ENCODE measurements at places on chromosomes 6 and 20.

DNA sequence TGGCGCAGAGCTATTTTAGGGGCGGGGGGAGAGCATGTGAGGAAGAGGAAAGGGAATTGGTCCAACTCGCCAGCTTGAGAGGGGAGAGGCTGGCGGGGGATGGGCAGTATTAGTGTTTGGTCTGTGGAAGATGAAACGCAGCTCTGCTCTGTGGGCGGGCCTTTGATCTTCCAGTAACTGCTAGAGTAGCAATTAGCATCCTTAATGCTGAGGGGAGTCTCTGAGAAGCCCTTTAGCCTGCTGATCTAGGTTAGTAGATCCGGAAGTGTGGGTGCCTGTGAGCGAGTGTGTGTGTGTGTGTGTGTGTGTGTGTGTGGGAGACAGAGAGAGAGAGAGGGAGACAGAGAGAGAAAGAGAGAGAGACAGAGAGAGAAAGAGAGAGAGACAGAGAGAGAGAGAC lies 117.2 kb upstream of the BACH2 start:
- DNase-seq, result peak; percentile 80

GRCh38 chr20:47708953-47709833 lies 76.1 kb downstream of the SULF2 start:
- no peak for DNase-seq

DNA sequence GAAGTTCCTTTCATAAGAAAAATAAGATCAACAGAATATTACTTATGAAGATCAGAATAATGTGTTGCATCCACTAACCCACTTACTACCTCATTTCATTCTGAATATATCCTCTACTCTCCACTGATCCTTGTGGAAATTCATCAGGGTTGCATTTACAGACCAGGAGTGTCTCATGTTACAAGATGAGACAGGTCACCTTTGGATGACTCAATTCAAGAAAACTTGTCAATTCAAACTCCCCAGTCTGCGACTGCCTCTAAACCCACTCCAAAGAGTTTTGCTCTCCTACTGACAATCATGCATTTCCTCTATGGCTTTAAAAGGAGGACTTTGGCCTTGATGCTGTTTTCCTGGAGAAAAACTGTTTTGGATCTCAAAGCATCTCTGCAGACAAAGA lies 68.4 kb downstream of the ID4 start:
- DNase-seq, result no peak

- peak; percentile 38 for DNase-seq
These were observed 44.8 kb upstream of the SLC2A12 start for GRCh38 chr6:134097114-134097707.

DNA sequence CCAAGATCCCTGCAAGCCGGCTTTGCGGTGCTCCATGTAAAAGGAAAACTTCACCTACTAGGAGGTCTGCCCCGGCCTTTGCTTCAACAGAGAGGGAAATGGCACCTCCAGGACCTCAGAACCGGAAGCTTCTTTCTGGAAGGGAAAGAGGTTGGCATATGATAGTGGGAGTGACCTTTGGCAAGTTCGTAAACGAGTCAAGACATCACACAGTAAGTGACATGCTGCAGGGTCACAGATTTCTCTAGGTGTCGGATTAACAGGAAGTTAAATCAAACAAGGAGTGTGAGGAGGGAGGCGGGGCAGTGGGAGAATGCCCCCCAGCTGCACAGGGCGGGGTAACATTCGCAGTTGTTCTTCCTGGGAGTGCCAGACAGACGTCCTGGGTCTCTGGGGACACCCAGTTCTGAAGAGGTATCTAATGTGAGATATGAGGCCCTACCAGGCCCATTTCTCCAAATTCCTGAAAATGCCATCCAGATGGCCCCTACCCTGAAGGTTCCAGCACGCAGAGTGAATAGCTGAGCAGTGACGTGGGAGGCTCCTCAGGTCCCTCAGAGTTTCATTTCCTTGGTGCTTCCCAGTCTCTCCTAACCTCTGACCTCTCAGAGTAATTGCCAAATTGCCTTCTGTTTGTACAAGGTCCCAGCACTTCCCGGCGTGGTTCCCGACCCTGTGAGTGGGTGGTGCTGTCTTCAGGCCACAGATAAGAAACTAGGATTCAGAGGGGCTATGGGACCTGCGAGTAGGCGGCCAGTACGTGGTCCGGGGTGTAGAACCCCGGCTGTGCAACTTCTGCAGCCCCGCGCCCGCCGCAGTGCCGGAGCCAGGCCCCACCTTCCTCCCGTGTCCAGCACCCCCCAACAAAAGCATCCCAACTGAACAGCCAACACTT lies 1.9 kb downstream of the RRBP1 start:
- DNase-seq, result no peak

- DNase-seq, result no peak
These were observed 41.2 kb downstream of the CD40 start for GRCh38 chr20:46159101-46159897.

GRCh38 chr6:2213086-2213485 lies 32.3 kb downstream of the GMDS start:
- no peak for DNase-seq

- no peak for DNase-seq
These were observed 5.6 kb upstream of the CNPY3 start for GRCh38 chr6:42923666-42924065.

DNA sequence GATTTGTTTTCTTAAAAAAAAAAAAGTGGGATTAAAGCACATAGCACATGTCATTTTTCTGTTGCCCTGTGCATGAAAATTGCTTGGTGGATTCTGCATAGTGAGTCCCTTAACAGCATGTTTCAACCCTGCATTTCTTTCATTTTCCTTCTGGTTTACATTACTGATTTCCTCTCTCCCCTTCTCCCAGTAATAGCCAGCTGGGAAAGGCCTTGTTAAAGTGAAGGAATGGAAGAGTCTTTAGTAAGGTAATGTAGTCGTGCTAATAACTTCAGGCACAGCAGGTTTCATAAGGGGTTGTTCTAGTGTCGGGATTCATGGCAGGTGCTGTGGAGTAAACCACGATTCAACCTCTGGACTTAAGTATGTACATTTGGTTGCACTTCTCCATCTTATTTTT lies 202.4 kb downstream of the FARS2 start:
- no peak for DNase-seq

GRCh38 chr6:30329331-30329730 lies 2.6 kb downstream of the TRIM39 start:
- no peak for DNase-seq

DNA sequence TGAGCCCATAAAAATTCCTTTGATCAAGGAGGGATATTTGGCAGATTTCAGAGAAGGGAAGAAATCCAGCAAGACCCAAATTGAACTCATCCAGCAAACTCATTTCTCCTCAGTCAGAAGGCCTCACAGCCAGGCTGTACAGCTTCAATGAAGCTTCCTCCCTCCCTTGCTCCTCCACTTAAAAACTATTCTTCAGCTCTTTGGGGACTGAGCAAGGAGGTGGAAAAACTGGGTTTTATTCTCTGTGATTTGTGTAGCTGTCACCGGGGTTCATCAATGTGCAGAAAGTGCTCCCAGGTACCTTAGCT lies 158.7 kb upstream of the ZNF184 start:
- DNase-seq, result no peak

DNA sequence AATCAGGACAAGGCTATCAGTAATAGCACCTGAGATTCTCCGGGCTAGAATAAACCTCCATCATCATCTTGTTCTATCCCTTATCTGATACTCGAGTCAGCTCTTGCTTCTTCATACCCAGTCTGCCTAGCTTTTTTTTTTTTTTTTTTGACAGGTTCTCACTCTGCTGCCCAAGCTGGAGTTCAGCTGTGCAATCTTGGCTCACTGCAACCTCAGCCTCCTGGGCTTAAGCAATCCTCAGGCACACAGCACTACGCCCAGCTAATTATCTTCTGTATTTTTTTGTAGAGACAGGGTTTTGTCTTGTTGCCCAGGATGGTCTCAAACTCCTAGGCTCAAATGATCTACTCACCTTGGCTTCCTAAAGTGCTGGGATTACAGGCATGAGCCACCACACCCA lies 19.5 kb downstream of the SRSF6 start:
- DNase-seq, result no peak

GRCh38 chr6:2353412-2354137 lies 108.2 kb upstream of the GMDS start:
- DNase-seq, result peak; percentile 2

DNA sequence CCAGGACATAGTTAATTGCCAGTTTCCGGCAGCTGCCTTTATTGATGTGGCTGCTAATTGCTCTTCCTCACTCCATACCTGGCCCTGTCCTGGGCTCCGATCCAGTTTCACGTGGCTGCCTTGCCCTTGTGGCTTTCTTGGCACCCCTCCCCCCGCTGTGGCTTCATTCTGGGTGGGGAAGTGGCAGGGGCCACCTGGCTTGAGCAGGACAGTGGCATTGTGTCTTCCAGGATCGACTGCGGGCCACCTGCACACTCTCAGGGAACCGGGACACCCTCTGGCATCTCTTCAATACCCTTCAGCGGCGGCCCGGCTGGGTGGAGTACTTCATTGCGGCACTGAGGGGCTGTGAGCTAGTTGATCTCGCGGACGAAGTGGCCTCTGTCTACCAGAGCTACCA lies 10.8 kb downstream of the MAVS start:
- DNase-seq, result no peak

GRCh38 chr20:61998343-61999121 lies 67.1 kb downstream of the TAF4 start:
- no peak for DNase-seq

- no peak for DNase-seq
These were observed 61.7 kb upstream of the XRN2 start for GRCh38 chr20:21241406-21241805.

DNA sequence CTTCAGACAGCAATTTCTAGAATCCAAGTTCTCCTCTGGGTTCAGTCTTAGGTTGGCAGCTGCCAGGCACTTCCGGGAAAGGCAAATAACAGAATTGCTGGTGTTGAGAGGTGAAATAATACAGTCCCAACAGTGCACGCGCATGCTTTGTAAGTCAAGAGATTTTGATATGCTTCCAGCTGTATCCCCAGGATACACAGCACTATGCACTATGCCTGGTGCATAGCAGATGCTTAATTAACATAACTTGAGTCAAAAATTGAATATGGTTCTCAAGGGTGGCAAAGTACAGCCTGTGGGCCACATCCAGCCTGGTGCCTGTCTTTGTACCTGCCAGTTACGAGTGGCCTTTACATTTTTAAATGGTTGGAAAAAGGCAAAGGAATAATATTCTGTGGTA lies 18.9 kb upstream of the PMEPA1 start:
- no peak for DNase-seq

GRCh38 chr6:160513836-160514235 lies 150.2 kb downstream of the LPA start:
- no peak for DNase-seq

GRCh38 chr6:170260686-170261085 lies 30.2 kb downstream of the DLL1 start:
- no peak for DNase-seq

DNA sequence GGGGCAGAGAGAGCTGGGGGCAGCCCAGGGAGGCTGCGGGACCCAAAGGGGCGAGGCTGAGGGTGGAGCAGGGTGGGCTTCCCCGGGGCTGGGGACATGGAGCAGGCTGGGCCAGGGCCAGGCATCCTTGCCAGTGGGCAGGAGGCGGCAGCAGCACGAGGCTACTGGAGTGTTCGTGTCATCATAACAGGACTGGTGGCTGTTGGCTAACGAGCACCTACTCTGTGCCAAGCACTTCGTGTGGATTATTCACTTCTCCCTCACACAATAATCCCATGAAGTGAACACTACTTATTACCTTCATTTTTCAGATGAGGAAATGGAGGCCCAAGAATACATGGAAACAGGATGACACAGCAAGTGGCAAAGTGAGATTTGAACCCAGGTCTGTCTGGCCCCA lies 41.7 kb downstream of the GRM4 start:
- no peak for DNase-seq

GRCh38 chr20:25361287-25361683 lies 29.4 kb downstream of the ABHD12 start:
- DNase-seq, result no peak

DNA sequence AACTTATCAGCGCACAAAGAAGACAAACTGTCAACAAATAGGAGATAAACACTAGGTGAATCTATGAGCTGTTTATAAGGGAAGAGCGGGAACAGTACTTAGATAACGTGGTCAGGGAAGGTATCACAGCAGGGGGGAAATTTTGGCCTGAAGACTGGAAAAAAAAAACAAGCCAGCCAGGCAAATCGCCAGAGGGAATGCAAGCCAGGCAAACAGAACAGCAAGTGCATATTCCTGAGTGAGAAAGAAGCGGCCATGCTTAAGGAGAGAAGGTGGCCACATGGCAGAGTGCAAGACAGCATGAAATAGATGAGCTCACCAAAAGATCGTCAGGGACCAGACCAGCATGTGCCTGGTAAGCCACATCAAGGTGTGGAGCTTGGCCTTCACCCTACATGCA lies 466.5 kb upstream of the ARID1B start:
- DNase-seq, result no peak

DNA sequence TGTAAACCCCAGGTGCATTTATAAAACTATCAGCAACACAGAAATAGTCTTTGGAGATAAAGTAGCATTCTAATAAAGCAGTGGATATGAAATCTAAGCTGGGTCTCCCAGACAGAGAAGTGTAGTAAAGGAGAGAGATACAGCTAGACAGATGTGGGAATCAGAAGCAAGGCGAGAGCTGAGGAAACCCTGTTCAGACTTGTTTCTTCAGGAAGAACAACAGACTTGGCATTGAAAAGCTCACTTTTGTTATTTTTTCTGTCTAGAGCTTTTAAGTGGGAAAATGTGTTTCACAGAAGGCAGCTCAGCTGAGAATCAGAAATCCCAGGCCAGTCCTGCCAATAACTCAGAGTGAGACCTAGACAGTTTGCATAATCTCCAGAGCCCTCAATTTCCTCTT lies 52.9 kb downstream of the SLC35B3 start:
- no peak for DNase-seq

DNA sequence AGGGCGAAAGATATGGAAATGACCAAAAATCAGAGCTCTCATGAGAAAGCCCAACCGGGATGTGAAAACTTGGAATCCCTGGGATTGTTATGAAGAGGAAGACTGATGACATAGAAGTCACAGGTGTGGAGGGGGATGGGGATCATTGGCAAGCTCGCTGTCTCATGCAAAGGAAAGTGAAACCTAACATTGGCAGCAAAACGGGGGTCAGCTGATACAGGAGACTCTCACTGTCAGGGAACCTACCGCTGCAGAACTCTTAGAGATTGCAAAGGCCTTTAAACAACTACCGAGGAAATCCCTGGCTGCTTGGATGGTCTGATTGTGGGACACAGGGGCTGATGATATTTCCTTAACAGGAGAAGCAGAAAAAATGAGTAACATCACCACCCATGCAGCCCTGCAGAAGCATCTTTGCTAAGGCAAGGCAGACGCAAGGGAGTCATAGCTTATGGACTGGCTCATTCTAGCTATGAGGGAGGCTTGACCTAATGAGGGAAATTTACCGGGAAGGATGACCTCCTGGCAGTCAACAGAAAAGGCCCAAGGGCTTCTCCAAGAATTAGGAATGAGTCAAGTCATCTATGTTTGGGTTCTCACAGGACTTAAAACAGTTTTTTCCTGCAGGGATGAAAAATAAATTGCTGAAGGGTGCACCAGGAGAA lies 7.0 kb downstream of the MUC21 start:
- DNase-seq, result no peak

DNA sequence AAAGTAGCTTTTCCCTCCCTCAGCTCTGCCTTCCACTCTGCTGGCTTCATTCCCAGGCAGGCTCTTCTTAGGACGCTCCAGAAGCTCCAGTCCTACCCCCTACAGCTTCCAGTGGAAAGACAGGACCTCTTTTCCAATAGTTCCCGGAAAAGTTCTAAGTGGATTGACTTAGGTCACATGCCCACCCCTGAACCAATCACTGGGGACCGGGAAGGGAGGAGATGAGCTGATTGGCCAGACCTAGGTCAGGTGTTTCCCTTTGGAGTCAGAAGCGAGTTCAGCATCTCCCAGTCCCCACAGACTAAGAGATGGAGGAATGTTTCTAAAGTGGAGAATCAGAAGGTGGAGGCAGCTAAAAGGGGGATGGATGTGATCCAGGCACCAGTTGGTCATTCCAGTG lies 62.9 kb upstream of the KCNG1 start:
- DNase-seq, result no peak

- DNase-seq, result no peak
These were observed at the start of gene DDX43 for GRCh38 chr6:73394577-73395354. DDX43 (plus strand) TSS chr6:73394828; CDS start chr6:73394906, 78 bp downstream.
